NCI-H1436 treated with DMSO at 0.1 percent for 48 hours (cell line): ENCODE measurements at places on chromosomes 11 and 22.

- DNase-seq: no peak
Measured at GRCh38 chr22:38952281-38952993, 5.0 kb upstream of the APOBEC3A start.

DNA sequence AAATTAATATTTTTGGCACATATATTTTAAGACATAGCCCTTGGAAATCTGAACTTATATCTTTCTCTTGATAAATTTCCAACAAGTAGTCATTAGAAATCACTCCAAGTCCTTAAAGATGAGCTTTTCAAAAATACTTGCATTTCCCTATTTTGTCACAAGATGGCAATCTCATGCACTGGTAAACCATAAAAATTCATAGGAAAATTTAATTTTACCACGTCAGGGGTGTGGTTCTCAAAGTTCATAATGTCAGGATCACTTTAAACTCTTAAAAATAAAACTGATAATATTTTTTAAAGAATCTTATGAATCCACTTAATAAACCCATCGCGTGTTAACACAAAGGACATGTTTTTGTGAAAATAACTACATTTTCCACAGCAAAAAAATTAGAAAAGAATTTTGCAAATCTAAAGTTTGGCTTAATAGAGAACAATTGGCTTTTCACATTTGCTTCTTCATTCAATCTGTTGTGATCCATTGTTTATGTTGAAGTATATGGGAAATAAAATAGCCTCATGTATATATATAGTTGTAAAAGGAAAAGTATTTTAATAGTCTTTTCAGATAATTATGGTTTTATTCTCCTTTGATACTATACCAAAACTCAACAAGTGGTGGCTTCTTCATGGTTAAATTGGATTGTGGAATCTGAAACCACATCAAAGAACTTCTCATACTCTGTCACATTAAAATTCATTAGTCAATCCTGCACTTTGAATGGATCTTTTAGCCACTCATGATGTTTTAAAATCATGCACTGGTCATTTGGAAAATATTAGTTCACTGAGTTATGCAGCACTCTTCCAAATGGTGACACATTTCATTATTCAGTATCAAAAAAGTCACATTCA, 169.1 kb downstream of the CADM1 start:
- DNase-seq: no peak

DNA sequence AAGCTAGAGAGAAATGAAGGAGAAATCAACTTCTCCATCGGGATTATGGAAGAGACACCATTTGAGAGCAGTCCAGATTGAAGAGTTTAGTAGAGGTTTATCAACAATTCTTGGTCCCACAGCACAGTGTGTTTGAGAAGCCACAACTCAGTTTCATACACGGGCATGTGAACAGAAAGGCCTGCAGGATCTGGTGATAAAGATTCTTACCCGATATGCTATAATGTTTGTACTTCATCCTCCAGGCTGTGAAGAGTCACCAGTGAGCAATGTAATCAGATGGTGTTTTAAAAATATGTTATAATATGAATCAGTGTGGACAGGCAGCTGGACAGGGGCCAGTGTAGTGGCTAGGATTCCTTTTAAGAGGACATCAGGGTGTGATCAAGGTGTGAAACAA, 29.7 kb upstream of the VWA5A start:
- DNase-seq: no peak

DNA sequence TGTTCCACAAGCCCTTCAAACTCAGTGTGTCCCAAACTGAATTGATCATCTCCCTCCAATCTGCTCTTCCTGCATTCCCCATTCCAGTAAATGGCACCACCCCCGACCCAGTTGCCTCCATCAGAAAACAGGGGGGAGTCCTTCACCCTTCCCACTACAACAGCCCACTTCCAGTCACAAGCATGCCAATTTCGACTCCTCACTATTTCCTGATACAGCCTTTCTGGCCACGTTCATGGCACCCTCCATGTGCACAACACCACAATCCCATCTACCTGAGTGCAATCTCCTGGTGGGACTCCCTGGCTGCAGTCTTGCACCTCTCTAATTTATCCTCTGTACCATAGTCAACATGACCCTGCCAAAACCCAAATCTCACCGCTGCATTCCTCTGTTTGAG, 1.6 kb upstream of the DNAL4 start:
- DNase-seq: no peak

GRCh38 chr22:49810363-49811019, 17.2 kb downstream of the BRD1 start:
- no peak for DNase-seq

DNA sequence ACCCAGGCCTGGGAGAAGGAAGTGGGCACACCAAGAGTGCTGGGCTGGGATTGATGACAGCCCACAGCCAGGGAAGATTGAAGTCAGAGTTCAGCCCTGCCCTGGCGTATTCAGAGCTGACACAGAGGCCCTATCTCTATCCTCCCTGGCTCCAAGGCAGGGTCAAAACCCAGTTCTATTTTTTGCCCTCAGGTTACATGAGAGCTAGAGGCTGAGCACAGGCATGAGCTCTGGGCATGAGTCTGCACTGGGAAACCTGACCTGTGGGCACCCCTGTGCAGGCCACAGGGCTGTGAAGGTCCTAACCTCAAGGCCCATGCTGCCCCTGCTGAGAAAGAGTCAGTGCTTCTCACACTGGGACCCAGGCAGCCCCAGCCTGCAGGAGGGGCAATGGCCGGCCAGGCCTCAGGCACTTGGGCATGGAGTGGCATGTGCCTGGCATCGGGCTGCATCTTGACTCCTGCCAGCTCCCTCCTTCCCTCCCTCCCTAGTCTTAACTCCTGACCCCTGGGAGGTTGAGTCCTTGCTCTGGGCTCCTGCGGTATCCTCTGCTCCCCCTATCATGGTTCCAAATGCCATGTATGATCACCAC, 5.4 kb downstream of the SLC35E4 start:
- no peak for DNase-seq
